ENCODE measurements at places on chromosomes 7 and 10.

- DNase-seq: no peak
These were observed 52.0 kb downstream of the ABCC2 start for GRCh38 chr10:99834410-99834809.

DNA sequence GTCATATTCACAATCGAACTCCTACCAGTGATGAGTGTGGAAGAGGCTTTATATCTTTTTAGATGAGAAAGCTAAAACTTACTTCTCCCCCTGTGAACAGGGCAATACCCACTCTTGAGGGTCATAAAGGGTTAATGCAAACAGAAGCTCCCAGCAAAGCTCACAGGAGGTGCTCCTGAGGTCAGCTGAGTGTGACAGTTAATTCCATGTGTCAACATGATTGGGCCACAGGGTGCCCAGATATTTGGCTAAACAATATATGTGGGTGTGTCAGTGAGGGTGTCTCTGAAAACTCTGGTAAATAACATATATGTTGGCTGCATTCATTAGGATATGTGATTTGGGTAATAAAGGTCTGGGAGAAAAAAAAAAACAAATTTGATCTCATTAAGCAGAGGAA is 86.0 kb downstream of the HIP1 start:
- DNase-seq: no peak

DNA sequence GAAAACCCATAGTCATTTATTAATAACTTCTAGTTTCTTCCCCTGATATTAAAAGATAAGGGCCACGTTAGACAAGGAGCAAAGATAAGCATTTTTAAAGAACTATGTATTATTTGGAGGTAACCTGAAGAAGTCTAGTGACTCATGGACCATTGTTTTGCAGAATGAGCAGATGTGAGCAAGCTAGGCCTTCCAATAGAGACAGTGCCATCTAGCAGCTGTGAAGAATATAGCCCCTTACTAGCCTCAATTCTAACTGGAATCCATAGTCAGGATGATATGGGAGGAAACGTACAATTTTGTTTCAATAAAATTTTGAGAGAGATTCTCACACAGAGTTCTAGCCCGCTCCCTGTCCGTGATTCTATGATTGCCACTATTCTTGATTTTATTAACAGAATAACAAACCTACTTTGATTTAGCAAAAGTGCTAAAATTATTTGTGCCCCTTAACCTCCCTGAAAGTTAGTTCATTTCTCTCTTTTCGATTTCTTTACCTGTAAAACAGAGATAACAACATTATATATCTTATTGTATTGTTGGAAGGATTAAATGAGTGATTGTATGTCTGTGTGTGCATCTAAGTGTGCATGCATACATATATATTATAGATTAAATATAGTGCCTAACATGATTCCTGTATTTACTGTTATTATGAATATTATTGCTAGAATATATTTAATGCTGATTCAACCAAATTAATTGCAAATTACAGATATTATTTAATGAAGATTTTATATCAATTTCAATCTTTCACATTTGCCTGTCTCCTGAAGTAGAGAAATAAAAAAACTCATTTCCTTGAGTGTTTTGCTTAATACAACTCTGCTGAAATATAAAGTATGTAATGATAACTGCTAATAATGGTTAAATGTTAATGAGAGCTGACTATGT is 22.7 kb downstream of the FAM237B start:
- no peak for DNase-seq

- DNase-seq: no peak
These were observed 30.8 kb upstream of the DRGX start for GRCh38 chr10:49426490-49427360.

- no peak for DNase-seq
These were observed 258.6 kb downstream of the PAXIP1 start for GRCh38 chr7:154744256-154744860.

DNA sequence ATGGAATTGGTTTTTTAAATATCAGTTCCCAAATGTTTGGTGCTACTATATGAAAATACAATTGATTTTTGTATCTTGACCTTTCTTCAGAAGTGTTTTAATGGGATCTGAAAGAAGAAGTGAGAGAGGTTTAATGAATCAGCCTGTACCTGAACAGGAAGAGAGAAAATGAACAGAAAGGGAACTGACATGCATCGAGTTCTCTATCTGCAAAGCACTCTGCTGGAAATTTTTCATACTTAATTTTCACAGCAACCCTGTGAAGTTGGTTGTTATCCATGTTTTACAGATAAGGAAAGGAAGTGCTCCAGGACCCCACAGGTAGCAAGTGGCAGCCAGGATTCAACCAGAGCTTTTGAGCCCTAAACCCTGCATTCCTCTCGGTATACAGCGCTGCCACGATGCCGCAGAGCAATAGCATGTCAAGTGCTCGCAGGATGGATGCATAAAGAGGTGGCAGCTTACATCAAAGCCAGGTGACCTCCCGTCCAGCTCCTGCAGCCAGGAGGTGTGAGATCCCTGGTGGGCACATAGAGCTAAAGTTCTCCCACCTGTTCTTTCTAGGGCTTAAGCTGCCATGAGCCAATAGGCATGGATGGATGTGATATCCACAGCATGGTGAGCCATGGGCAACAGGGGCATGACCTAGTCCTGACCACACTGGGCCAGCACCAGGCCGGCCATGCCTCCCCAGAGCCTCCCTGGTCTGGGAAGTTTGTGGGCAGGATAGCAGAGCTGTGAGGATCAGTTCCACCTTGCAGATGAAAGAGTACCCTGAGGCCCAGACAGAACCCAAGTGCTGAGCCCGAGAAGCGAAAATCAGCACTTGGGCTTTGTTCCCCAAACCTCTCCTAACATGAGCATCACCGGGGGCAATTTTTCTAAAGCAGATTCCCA is 57.2 kb downstream of the CALML3 start:
- no peak for DNase-seq

GRCh38 chr7:49500741-49501140 is 272.7 kb upstream of the VWC2 start:
- no peak for DNase-seq

GRCh38 chr10:74365109-74365508 is 214.1 kb downstream of the ADK start:
- DNase-seq: no peak

- no peak for DNase-seq
These were observed 721.0 kb upstream of the LRRTM3 start for GRCh38 chr10:66204838-66205237.

DNA sequence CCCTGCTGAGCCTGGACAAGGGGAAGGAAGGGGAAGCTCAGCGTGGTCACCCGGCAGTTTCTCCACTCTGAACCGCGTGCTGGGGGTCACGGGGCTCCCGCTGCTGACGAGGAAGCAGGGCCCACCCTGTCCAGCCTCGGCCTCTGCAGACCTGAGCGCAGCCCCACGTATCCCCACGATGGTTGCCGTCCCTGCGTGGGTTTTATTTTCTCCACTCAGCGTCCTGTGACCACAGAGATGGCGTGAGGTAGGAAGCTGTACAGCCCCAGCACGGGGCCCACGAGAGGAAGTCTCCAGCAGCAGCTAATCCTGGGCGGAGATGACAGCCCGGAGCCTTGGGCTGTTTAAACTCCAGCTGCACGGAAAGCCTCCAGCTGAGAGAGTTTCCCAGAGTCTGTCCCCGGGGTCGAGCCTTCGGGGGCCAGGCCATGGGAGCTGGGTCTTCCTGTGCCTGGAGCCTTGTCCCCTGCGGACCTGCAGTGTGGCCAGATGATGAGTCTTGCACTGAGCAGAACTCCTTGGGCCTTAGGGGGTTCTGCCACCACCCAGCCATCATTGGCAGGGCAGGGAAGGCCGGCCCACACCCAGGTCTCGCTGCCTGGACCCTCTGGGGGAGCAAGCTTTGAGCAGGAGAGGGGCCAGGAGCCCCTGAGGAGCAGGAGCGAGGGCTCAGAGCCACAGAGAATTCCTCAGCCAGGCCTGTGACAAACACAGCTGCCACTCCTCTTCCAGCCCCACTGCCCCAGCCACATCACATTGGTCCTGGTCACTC is 72.8 kb upstream of the FAM20C start:
- DNase-seq: no peak

DNA sequence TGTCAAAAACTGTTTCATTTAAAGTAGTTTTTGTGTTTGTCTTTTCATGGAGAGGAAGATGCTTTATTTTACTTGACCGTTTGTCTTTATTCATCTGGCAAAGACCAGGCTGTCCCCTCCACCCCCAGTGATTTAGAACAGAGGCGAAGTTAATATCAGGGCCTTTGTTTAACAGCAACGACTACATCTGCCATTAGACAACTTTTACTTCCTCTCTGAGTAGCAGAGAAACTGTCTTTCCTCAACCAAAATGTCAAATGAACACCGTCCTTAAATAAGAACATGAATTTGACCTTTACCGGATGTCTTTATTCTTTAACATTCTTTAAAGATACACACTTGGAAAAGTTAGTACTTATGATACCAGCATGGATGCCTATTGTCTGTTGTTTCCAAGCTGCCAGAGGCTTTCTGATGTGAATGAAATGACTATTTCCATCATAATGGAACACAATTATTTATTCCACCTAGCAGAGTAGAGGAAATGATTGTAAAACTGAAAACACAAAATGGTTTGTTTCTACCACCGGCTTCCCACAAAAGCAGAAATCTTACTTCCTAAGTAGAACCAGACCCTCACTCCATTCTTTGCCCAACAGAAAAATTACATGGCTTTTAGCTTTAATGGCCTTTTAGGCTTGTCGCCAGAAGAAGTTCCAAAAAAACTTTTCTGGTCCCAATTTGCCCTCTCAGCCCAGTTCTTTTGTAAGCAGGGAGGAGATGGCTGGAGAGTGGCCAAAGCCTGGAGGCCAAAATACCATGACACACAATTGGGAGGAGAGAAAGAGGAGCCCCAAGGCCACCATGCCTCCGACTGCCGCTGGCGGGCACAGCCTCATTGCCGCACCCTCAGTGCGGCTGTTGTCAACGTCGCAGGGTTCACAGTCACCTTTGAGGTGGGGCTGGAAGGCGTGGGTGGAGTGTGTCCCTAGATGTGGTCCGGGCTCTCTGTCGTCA is 168.5 kb downstream of the TEX36 start:
- no peak for DNase-seq

GRCh38 chr7:38795593-38795992 is 113.4 kb downstream of the VPS41 start:
- DNase-seq: no peak

DNA sequence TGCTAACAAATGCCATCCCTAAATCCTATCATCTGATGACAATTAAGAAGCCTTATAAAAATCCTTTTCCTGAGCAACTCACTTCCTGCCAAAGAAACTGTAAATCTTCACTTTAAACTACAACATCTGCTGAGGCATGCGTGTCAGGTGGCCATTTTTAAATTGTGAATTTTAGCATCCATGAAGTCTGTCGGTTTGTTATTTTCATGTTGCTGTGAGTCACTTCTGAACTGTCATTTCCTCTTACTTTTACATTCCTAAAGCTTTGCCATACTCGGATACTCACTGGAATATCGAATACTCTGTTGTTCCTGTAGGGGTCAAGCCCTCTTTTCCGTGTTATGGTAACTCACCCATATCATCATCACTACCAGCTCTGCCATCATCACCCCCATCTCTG is 34.3 kb upstream of the TMEM26 start:
- DNase-seq: no peak

- no peak for DNase-seq
These were observed 54.9 kb downstream of the CLIP2 start for GRCh38 chr7:74344132-74344496.
